ENCODE measurements at places on chromosomes 3 and 15.
A peak's percentile ranks its signal among the peaks of the same experiment; 100 is the strongest.

DNA sequence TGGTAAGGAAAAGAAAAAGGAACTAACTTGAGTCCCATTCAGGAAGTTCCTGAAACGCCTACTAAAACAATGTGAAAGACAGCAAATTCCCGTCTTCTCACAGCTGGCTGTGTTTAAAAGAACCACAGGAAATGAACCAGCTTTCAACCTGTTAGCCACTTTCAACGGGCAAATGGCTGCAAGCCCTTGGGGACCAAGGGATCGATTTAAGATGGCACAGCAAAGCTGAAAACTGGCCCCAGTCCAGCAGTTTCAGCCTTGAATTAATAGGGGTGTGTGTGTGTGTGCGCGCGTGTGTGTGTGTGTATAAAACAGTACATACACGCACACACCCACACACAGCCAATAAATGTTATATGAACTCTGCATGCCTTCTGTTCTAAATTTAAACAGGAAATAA, 168.7 kb upstream of the TMCO5A start:
- no peak for DNase-seq

DNA sequence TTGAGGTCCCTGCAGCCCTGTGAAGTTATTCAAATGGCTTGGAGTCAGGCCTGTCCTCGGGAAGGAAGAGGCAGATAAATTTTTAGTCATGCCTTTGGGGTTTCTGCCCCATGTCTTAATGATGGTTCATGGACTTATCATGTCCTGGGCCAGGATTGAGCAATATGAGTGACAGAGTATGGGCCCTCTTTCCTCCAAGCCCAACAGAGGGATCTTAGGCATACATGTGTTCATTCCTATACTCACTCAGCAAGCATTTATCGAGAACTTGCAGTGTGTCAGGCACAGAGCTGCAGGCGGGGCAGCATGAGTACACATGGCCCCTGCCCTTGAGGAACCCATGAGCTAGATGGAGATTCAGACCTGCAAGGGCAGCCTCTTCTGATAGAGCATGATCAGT, 6.2 kb downstream of the ESYT3 start:
- DNase-seq: peak; percentile 67

DNA sequence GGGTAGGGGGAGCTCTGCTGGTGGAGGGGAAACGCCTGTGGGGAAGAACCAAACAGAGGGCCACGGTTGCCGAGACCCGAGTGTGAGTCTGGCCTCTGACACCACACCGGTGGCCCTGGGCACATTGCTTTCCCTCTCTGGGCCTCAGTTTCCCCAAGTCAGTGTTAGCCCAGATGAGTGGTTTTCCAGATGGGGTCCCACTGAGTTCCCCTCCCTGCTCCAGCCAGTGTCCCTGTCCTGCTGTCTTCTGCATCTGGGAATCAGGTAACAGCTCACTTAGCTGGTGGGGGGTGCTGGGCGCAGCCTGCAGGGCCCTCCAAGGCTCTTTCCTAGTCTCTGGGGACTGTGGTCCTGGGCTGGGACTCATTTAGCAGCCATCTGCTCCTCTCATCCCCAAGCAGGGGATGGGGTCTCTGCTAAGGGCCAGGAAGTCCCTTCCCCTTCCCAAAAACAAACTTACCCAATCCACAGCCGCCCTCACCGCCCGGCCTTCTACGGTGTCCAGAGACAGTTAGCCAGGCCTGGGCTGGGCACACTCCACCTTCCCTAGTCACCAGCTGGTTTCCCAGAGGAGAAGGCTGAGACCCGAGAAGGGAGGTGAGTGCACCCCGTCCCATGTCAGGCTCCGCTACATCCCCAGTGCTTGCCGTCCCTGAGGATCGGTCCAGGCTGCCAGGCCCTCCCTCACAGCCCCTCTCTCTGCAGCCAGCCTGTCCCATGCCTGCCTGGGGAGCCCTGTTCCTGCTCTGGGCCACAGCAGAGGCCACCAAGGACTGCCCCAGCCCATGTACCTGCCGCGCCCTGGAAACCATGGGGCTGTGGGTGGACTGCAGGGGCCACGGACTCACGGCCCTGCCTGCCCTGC, 676 bp downstream of the GP9 start:
- DNase-seq: no peak

DNA sequence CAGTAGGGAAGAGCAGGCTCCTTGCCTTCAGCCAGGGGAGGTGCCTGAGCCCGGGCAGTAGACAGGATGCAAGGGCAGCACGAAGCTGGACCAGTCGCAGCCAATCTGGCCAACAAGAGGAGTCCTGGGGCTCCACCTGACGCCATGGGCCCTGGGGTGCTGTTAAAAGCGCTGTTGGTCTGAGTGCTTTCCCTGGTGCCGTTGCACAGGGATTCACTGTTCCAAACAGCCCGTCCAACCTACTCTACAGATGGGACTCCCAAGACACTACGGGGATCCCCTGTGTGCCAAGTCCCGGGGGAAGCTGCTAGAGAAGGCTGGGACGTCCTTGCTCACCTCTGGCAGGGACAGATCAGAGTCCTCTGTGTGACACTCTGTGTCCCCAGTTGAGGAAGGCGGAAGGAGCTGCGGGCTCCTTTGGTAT, 632 bp downstream of the CTSH start:
- DNase-seq: no peak

- DNase-seq: peak; percentile 29
These were observed 129.1 kb downstream of the RAP2B start for GRCh38 chr3:153291059-153291685.

DNA sequence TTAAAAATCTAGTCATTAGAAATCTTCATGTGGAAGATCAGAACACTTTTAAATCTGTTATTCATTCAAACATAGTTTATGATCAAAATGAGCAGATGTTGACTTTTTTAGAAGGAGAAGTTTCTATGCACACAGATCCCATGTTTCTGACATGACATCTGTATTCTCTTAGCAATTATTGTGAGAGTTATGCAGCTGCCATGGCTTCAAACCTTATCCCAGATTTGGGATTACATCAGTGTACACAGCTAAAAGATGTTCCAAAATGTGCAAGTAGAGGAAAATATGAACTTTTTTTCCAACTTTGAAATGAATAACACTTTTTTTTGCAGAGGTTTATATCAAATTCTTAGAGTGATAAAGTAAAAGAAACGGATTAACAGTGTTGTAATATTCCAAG, 1166.9 kb downstream of the ZPLD1 start:
- no peak for DNase-seq

DNA sequence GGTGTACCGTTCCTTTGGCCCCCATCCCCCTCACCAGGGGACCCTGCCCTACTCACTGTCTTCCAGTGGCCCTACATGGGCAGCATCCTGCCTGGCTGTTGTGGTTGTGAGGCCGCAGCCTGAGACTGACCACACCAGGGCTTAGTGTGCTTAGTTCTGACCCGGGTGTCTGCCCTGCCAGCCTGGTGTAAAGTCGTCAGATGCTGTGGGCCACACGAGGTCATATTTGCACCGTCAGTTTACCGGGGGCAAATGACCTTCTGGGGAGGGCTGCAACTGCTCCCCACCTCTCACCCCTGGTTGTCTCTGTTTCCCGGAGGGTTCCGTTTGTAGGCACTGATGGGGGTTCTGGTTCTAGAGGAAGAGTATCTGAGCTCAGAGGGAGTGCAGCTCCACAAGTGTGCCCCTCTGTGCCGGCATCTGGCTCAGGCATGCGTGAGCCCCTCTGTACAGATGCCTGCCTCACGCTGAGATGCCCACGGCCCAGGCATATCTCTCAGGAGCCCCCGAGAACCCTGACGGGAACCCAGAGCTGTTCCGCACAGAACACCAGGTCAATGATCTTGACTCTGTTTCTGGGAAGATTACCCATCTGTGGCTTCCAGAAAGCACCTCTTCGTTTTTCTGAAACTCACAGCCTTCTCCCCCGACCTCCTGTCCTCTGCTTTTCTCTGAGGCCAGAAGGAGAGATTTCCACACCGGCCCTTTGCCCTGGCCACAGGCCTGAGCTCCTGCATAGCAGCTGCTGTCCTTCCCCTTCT, 19.2 kb downstream of the KLF13 start:
- no peak for DNase-seq

GRCh38 chr15:91712286-91712685, 141.2 kb upstream of the SLCO3A1 start:
- no peak for DNase-seq

DNA sequence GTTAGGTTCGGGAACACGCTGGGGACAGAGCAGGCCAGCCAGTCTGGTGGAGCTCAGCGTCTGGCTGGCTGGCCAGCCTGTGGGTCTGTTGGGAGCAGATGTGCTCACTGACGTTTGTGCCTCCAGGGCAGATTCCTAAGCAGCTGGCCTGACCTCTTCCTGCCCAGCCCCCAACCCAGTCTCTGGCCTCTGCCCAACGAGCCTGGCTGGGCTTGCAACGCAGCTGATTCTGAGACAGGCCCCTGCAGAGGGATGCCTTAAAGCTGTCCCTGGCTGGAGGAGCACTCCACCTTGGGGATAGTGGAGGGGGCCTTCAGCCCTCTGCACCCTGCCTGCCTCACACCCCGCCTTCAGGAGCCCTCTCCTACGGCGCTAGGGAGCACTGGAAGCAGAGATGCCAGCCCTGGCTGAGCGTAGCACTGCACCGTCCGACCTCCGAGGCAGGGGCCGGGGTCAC, 46.0 kb downstream of the KLF13 start:
- peak; percentile 73 for DNase-seq

- DNase-seq: no peak
These were observed 23.9 kb downstream of the IL5RA start for GRCh38 chr3:3086239-3086638.

GRCh38 chr3:56773986-56774385, 27.8 kb downstream of the ARHGEF3 start:
- no peak for DNase-seq

GRCh38 chr3:110227991-110228390, 843.6 kb upstream of the NECTIN3 start:
- no peak for DNase-seq

DNA sequence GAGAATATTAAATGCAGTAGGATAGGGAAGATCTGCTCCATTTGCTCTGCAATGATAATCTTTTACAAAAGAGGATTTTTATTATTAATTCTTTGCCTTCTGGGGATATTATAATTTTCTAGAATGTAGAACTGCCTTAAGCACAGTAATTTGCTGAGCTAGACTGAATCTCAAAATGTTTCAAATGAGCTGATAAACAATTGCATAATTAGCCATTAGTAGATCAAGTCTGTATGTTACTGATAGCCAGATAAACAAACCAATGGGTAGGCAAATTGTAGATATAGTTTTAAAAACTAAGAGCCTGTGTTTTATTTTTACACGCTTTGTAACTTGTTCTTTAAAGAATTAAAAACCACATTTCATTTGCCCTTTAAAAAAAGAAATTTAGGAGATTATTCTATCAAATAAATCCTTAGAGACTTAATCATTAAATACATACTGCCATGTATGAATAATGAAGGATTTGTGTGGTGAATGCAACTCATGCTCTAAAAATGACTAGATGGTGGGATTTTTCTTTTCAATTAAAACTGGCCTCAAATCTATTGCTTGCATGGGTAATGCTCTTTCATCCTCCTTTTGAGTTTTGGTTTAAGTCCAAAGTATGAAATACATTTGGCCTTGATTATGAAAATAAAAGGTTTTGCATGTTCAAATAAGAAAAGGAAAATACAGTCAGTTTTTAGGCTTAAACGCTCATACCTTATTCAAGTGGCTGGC, 32.6 kb upstream of the NANOGP8 start:
- no peak for DNase-seq

- DNase-seq: no peak
These were observed 13.8 kb downstream of the TLE3 start for GRCh38 chr15:70083946-70084345.

- no peak for DNase-seq
These were observed 21.2 kb downstream of the ATP11B start for GRCh38 chr3:182814419-182815062.

- no peak for DNase-seq
These were observed 325.5 kb downstream of the RYR3 start for GRCh38 chr15:33636234-33636633.

DNA sequence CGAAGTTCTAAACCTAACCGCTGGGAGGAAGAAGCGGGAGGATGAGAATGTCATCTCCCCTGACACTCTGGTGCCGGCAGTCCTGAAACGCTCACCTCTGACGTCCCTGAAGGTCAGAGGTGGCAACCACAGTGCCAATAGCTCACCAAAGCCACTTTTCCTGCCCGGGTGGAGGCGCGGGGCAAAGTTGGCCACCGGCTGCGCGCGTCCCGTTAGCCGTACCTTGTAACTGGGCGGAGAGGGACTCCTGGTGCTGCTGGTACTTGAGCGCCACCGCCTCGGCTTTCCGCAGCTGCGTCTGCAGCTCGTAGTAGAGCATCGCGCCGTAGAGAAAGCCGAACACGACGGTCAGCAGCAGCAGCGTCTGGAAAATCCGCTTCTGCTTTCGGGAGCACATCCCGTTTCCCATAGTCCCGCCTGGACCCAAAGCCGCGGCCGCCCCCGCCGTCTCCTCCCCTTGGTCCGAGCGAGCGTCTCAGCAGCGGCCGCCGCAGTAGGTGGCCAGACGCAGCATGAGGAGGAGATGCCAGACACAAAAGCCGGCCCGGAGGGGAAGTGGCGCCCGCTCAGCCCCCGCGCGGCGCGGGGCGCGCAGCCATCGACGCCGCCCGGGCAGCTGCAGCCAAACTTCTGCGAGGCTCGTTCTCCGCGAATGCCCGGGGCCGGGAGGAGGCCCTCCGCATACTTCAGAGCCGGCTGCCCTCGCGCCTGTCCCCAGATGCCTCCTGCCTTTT, 680 bp downstream of the GOLIM4 start:
- DNase-seq: peak; percentile 75

- DNase-seq: no peak
These were observed 542 bp upstream of the UBAP1L start for GRCh38 chr15:65115542-65115941.

GRCh38 chr15:81303244-81304225, 20.4 kb downstream of the STARD5 start:
- DNase-seq: no peak

DNA sequence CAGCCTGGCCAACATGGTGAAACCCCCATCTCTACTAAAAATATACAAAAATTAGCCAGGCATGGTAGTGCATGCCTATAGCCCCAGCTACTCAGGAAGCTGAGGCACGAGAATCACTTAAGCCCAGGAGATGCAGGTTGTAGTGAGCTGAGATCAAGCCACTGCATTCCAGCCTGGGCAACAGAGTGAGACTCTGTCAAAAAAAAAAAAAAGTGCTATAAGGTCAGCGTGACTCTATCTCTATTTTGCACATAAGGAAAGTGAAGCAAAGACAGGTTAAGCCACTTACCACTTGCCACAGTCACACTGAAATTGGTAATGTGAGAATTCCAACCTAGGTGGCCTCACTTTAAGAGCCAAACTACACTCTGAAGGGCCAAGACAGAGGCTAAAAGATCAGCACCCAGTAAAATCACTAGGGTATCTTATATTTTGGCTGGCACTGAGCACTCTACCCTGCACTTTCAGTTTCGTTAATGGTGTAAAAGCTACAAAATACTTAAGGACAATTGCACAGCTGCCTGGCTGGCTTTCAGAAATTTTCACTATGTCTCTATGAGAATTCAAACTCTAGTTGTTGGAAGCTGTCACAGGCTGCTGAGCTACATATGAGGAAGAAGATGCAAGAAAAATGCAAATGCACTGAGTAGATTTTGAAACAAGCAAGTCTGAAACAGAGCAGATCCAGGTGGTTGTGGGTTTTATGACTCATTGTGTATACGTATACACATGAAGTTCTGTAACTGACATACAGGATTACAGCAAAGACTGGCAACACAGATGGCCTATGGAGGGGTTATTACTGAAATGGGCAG, 32.7 kb downstream of the TRANK1 start:
- peak; percentile 31 for DNase-seq
